ENCODE measurements at places on chromosomes 6 and 20.

- DNase-seq: no peak
Observed at GRCh38 chr6:137024237-137024990, 20.4 kb downstream of the IL20RA start.

DNA sequence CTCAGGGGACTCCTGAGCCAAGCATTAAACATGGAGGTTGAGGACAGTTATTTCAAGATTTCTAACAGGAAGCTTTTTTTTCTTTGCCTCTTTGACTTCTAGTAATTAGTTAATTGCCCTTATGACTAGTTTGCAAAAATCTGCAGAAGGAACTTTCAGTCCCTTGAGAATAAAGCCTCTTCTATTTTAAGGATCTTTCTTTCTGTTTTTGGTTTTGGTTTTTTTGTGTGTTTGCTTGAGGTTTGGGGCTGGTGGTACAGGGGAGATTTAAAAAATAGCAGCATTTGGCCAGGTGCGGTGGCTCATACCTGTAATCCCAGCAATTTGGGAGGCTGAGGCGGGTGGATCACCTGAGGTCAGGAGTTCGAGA lies 259.3 kb downstream of the BMP7 start:
- DNase-seq: no peak

- no peak for DNase-seq
Observed at GRCh38 chr6:25508051-25508450, 144.0 kb upstream of the SCGN start.

GRCh38 chr6:163263196-163263595 lies 151.3 kb upstream of the QKI start:
- no peak for DNase-seq

DNA sequence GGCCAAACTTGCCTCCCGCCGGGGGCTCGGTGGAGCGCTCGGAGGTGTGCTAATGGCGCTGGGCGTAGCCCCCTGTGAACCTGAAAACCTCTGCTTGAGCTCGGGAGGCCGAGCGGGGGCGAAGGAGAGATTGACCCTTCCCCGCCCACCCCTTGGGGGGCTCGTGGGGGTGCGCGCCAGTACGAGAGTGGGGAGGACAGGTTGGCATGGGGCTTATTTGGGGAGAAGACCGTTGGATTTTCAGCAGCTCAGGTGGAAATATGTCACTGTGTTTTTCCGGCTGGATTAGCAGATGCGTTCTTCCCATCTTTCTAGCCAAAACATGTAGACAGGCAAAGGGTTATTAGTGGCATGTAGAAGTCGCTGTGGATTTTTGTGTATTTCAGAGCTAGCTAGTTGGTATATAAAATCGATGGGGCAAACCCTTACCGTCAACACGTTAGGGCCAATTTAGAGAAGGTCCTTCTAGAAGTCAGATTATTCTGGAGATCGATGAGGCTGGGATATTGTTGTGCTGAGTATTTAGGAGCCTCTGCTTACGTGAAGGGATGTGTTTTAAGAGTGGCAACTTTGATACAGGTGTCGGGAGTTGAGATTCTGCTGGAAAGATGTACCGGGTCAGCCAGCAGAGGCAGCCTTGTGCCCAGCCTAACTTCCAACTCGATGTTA lies 525 bp downstream of the NCOA7 start:
- peak; percentile 51 for DNase-seq

DNA sequence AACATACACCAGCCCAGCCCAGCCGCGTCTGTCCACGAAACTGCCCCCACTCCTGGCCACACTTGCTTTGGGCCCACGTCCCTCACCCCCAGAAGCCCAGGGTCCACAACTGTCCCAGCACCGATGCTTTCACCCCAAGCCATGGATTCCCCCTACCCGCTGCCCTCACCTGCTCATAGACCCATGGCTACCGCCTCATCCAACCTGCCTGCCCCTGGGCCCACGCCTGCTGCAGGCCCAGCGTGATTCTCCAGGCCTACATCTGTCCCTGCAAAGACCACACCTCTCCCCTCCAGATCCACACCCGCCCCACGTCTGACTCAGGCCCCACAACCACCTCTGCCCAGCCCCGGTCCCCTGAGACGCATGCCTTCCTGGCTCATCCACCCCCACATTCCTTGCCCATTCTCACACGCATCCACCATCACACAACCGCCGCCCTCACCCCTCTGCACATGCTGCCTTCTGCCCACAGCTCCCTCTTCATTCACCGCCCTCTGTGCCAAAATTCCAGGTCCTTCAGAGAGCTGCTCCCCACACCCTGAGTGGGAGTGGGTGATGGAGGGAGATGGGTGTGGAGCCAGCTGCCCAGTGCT lies 86.7 kb downstream of the GRM4 start:
- DNase-seq: peak; percentile 81

GRCh38 chr6:169923468-169924464 lies 172.3 kb downstream of the ERMARD start:
- no peak for DNase-seq

DNA sequence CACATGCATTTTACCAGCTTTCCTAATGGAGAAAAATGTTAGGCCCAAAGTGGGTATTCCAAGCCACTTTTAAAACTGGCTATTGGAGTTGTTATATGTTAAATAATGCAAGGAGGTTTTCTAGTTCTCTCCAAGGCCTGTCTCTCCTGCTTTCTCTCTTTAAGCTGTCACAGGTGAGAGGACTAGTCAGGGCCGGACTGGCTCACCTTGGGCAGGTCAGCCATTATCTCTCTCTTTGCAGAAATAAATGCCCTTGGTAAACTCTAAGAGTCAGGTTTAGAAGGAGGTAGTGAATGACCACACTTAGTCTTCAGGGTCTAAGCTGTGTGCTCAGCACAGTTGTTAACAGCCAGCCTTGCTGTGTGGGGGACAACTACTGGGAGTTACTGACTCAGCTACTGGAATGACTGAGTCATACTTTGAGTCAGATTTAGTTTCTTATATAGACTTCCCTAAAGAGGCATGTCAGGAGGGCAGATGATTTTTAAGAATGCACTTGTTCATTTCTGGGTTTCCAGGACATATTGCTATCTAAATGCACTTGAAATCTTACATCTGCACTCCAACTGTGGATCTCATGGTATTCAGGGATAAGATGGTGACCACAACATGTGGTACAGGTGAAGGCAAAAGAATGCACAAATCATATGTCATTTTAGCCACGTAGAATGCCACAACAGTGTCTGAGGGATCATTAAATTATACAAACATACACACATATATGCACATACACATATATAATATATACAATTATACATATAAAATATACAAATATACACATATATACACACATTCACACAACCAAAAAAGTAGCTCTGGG lies 719.4 kb downstream of the EPM2A start:
- DNase-seq: peak; percentile 93

DNA sequence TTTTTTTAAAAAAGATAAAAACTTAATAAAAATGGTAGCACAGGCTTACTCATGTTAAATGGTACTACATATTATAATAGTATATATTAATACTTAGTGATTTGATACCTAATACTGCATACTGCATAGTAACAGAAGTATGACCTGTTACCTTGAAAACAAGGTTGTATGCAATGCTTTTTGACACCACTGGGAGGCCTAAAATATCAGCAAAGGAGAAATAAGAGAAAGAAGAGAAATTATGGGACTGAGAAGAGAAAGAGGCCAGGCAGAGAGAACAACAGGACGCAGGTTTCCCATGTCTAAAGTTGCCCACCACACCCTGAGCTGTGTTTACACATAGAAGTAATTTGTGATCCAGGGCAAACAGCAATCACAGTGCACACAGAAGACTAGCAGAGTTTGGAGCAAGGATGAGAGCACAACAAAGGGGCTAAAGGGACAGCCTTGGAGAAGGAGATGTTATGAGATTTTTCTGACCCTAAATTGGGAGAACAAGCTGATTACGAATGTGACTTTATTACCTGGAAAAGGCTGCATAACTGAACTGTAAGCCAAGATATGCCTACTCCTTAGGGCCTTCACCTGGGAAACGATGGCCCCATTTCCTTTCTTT lies 73.2 kb downstream of the ROS1 start:
- peak; percentile 27 for DNase-seq

GRCh38 chr20:32522526-32522775 lies 62.7 kb downstream of the NOL4L start:
- DNase-seq: no peak

- peak; percentile 77 for DNase-seq
Observed at GRCh38 chr6:135938576-135939207, 87.2 kb downstream of the PDE7B start.

GRCh38 chr6:127855542-127856159 lies 45.2 kb downstream of the THEMIS start:
- peak; percentile 30 for DNase-seq

DNA sequence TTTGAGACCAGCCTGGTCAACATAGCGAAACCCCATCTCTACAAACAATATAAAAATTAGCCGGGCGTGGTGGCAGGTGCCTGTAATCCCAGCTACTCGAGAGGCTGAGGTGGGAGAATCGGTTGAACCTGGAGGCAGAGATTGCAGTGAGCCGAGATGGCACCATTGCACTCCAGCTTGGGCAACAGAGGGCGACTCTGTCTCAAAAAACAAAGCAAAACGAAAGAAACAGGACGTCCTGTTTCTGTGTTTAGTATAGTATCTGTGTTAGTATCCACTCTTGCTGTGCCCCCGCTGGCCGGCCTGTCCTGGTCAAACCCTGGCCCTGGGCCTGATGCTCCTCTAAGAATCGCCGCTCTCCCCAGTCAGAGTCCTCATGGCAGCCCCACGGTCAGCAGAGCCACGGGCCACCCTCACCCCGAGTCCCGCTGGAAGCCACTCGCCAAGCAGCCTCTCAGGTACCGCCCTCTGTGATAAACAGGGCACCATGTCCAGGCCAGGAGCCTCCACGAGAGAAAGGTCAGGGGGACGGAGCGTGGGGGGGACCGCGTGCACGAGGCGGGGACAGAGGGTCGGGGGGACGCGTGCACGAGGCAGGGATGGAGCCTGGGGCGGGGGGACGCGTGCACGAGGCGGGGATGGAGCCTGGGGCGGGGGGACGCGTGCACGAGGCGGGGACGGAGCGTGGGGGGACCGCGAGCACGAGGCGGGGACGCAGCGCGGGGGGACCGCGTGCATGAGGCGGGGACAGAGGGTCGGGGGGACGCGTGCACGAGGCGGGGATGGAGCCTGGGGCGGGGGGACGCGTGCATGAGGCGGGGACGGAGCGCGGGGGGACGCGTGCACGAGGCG lies 384.5 kb downstream of the SMOC2 start:
- no peak for DNase-seq

DNA sequence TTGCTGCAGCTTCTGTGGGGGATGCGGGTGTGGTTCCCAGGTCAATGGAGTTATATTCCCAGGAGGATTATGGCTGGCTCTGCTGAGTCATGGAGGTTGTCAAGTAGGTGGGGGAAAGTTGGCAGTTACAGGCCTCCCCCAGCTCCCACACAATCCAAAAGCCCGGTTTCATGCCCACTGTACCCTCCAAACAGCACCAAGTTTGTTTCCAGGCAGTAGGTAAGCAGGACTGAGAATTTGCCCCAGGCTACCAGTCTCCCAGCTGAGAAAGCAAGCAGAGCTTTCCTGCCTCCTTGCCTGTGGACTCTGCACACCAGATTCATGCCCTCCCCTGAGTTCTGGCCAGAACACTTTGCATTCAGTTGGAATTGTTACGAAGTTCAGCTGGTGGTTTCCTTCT lies 578.2 kb downstream of the MEI4 start:
- peak; percentile 4 for DNase-seq

DNA sequence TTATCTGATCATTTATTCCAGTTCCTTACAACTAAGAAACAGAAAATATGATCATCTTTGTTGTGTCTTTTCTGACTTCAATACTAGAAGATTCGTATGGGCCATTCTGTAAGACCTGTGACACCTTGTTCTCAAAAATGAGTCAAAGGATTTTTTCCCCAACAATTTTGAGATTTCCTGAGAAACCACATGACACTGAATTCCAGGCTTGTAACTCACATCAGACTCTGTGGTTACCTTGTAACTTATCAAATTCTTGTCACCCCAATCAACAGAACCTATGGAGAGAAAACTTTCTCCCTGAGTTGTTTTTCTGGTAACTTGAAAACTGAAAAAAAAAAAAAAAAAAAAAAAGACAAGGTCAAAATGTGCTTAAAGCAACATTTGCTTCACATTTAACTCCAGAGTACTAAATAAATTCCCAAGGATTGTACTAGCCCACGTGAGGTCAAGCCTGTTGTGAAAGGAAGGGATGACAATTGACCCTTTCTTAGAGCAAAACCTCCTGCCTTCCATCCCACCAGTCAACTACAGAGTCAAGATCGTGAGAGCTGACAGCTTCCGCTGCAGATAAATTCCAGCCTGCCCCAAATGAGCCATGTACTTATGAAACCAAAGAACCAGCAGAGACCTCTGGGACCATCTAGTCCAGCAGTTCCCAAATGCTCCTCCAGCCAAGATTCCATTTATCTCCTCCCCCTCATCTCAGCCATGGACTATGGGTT lies 140.3 kb downstream of the TBX18 start:
- peak; percentile 85 for DNase-seq

- DNase-seq: no peak
Observed at GRCh38 chr20:50146732-50147662, 6.5 kb downstream of the PEDS1 start.

DNA sequence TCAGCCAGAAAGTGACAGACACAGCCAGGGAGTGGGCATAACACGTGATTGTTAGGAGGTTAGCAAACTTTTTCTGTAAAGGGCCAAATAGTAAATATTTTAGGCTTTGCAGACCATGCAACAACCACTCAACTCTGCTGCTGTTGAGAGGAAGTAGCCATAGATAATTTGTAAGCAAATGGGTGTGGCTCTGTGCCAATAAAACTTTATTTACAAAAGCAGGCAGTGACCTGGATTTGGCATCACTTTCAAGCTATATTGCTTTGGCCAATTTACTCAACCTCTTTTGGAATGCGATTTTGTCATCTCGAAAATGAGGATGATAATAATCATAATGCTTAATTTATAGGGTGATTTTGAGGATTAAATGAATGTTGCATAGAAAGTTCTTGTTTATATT lies 152.6 kb downstream of the TSHZ2 start:
- DNase-seq: no peak

GRCh38 chr6:137223370-137224131 lies 4.4 kb upstream of the IFNGR1 start:
- DNase-seq: peak; percentile 54

GRCh38 chr6:135230711-135231468 lies 49.8 kb downstream of the MYB start:
- no peak for DNase-seq

DNA sequence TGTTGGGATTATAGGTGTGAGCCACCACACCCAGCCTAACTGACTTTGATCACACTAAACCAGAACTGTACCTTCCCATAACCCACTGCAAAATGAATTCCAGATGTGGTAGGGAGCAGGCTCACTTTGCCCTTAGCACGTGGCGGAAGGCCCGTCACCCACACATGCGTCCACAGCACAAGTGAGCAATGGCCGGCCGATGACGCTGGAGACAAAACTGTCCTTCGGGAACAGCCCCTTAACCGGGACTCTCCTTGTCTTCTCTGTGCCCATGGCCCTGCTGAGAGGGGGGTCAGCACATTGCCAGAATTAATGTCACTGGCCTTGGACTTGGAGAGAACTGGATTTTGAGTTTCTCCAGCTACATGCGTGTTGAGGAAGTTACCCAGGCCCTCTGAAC lies 107.2 kb downstream of the TOX2 start:
- no peak for DNase-seq

- no peak for DNase-seq
Observed at GRCh38 chr6:131629651-131630050, 1.6 kb upstream of the MED23 start.
